ENCODE measurements at places on chromosomes 13 and 19. TPM values are rescaled to one million over a fixed set of nuclear protein-coding genes. Genes with fewer than 3 reads are reported as not detected.

DNA sequence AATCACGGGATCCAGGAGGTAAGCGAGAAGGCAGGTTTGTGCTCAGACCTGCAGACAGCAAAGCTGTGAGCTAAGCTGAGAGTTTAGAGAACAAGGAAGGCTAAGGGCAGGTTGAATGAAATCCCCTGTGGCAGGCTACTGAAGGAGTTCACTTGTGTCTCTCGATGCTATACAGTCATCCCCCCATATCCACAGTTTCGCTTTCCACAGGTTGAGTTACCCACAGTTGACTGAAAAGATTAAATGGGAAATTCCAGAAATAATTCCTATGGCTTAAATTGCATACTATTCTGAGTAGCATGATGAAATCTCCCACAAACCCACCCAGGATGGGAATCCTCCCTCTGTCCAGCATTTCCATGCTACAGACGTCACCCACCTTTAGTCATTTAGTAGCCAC lies 49.6 kb downstream of the ABCC4 start:
- no peak for DNase-seq
- no peak overlapping the region for H3K4me3 ChIP-seq
- H3K27me3 ChIP-seq = no peaks in the 10 kb centered on the region

DNA sequence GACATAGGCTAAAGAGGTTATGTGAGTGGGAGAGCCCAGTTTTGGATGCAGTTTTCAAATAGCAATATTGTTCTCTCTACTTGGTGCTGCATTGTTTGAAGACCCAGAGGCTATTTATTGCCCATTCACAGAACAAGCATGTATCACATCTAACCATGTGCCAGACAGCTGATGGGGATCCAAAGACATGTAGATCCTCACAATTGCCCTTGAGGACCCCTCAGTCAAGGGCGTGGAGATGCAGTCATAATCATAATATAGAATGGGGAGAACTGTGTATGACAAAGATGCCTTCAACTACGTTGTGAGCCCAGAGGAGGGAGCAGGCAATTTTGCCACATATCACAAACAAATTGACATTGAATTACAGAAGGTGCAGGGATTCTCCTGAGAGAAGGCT lies 70.5 kb downstream of the NHLRC3 start:
- H3K27me3 ChIP-seq = no peaks in the 10 kb centered on the region
- H3K4me3 ChIP-seq = no peak overlapping the region
- H3K4me1 ChIP-seq = no peaks in the 10 kb centered on the region
- no peak overlapping the region for H3K27ac ChIP-seq
- DNase-seq = no peak
- H3K36me3 ChIP-seq = no peaks in the 10 kb centered on the region

DNA sequence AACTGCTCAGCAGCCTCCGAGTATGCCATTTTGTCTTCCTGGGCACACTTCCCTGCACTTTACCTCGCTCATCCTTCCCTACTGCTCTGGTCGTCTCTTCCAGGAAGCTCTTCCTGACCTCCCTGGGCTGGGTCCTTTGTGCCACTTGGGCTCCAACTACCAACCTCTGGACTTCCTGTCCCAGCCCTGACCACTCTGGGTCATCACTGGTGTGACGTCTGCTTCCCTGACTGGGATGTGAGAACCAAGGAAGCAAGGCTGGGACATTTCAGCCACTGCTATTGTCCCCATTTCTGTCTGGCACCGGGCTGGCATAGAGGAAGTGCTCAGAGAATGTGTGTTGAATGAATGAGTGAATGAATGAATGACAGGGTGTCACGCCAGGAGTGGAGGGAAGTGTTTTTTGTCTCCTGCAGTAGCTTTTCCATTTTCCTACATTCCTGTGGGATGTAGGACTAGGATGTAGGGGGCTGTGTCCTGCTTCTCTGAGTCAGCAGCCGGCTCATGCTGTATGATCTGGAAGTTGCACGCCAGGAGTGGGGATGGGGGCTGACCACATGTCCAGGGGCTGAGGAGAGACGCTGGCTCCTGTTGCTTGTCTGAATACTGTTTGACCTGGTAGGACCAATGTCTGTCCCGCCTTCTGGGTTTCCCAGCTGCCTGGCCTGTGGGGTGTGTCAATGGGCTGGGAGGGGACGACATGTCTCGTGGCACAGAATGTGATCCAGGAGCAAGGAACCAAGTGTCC lies 14.7 kb downstream of the NOVA2 start:
- H3K4me3 ChIP-seq = no peak overlapping the region
- H3K27ac ChIP-seq = no peak overlapping the region
- no peak for DNase-seq

DNA sequence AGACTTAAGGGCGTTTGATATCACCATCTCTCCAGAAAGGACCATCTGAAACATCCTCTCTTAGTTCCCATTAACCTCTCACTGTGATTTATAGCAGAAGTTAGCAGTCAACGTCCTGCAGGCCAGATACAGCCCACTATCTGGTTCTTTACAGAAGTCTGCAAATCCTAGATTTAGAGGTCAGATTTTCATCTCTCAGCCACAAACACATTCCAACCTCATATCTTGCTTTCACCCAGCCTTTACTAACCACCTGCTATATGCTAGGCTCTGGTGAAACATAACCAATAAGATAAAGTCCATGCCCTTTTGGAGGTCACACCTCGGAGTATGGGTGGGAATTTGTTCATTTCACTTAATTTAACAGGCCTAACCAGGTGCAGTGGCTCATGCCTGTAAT lies 76.8 kb upstream of the CACNA1A start:
- no peaks in the 10 kb centered on the region for H3K4me1 ChIP-seq
- no peak for DNase-seq
- no peaks in the 10 kb centered on the region for H3K27me3 ChIP-seq
- no peaks in the 10 kb centered on the region for H3K36me3 ChIP-seq
- no peak overlapping the region for H3K4me3 ChIP-seq
- H3K27ac ChIP-seq = no peak overlapping the region

DNA sequence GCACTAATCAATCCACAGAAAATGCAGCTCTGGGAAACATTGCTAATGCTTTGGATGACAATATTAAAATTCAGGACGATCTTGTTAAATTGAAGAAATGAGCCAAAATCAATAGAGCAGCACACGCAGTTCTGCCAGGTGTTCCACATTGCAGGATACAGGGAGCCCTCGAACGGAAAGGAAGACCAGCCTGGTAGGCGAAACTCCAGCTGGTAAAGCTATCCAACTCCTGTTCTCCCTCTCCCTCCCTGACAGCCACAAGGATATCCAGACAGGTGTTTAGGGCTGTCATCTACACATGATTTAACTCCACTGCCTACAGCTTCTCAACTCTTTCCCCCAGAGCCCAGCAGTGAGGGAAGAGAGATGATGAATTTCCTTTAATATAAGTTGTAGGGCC lies 67.7 kb downstream of the EPSTI1 start:
- H3K27ac ChIP-seq = no peak overlapping the region
- H3K27me3 ChIP-seq = no peaks in the 10 kb centered on the region
- no peaks in the 10 kb centered on the region for H3K36me3 ChIP-seq

SIGLEC9 gene
- 2.9 TPM for polyA plus RNA-seq

CCDC194 gene
- polyA plus RNA-seq = not detected

CAPN12 gene
- 14.3 TPM for polyA plus RNA-seq

TNFSF13B gene
- polyA plus RNA-seq = 11.5 TPM

CAMSAP3 gene
- 15.6 TPM for polyA plus RNA-seq

B3GNT3 gene
- polyA plus RNA-seq = 35.4 TPM
